Right hindlimb (tissue), 1 donor: ENCODE measurements at places on chromosomes 2 and 18.

GRCh38 chr2:33145459-33145858, 198.7 kb downstream of the LTBP1 start:
- no peak for DNase-seq

GRCh38 chr2:14975381-14975780, 342.9 kb downstream of the LRATD1 start:
- DNase-seq: no peak

GRCh38 chr2:9752441-9753275, 90.6 kb upstream of the TAF1B start:
- DNase-seq: no peak

DNA sequence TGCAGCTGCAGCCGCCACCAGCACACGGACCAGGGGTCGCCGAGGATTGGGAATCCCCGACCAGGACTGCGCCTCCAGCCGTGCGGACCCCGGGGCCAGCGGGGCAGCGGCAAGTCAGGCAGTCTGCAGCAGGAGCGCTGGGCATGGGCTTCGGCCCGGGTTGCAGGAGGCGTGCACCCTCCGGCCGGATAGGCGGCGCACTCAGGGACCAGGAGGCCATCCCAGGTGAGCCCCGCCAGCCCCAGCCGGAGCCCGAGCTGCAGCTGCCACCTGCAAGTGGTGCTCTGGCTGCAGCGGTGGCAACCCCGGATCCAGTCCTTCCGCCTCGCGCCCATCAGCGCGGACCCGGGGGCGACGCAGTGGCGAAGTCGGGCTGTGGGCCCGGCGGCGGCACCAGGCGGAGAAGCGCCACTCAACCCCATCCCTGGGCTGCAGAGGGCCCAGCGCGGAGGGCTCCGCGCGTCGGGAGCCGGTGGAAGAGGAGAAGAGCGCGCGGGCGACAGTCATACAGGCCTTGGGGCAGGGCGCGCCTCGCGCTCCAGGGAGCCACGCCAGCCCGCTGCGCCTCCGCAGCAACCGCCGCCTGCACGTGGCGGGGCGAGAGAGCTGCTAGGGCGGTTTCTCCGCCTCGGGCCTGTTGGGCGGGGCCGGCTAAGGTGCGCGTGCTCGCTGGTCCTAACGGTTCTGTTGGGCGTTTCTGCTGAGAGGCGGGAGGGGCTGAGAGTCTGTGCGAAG, 73.8 kb downstream of the RPIA start:
- DNase-seq: peak; percentile 36

DNA sequence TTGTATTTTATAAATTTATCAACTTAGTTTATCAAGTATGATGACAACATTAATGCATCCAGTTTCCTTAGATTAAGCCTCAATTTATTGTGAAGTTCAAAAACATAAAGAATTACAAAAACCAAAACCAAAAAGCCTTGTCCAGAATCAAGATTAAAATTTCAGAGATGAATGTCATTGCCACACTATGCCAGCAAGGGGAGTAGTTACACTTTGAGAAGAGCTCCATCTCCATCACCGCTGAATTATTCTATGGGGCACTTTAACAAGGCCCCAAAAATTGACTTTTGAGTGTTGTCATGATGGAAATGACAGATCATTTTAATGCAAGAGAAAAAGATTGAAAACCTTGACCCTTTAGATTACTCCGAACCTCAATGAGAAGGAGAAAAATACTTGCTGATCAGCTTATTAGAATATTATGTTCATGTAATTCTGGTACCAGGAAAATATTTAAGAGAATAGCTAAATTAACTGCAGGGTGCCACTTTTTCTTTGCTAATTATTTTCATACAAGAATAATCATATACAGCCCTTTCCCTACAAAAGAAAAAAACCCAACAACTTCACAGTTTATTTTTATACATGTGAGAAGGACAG, 152.5 kb upstream of the AQP4 start:
- DNase-seq: no peak

DNA sequence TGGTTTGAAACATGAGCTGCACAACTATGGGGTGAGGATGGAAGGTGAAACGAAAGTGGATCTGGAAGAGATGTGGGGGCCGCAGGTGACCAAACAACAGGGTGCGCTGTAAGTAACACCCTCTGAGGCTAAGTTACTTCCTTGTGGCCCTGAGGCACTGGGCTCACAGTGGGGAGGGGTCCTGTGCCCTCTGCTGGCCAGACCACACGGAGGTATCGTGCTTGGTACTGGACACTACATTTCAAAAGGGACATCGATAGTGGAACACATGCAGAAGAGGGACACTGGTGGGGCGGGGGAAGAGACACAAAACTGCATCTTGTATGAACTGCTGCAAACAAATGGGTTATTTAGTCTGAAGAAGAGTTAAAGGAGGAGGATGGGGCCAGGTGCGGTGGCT, 110.6 kb downstream of the CLIP4 start:
- DNase-seq: no peak

GRCh38 chr18:57837917-57838548, 34.9 kb upstream of the ATP8B1 start:
- DNase-seq: no peak

DNA sequence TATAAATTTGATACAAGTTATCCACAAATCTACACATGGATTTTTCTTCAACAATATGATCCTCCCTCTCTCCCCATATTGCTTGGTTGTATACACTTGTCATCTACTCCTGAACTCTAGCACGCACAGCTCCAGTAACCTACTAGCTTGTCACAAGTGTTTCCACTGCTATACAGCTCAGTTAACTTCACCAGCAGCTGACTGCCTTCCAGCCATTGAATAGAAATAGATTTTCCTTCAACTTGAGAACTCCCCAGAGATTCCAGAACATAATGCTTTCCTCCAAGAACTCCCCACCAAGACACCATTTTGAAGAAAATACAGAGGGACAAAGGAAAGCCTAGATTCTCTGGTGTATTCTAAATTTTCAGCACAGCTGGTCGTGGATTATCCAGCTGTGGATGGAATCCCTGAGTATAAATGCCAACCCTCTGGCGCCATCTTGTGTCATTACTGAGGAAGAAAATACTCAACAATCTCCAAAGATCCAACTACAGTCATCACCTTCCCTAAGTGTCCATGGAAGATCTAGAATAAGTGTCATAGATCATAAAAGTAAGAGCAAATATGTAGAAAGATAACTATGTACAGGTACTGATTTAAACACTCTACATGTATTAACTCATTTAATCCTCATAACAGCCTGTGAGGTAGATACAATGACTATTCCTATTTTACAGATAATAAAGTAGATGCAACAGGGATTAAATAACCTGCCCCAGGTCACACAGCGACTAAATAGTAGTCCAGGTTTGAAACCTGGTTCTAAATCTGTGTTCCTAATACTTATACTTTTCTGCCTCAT, 156.7 kb downstream of the ARHGAP28 start:
- peak; percentile 80 for DNase-seq

DNA sequence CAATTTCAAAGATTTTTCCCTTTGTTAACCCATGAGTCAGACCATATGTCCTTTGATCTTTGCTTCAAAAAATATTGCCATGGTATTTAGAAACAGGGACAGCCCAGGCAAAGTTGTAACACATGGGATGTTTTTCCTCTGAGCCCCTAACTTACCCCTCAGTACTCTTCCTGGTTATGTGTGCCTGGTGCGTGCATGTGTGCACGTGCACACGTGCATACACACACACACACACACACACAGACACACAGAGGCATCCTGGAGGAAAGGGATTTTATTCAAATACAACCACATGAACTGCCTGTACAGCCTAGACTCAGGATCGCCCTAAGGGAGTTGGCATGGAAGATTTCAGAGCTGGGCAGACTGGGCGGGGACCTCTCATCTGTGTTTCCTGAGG, 5.1 kb downstream of the AFF3 start:
- no peak for DNase-seq
